Right ventricle myocardium inferior (tissue), 1 donor: ENCODE measurements at places on chromosomes 16 and 17.

DNA sequence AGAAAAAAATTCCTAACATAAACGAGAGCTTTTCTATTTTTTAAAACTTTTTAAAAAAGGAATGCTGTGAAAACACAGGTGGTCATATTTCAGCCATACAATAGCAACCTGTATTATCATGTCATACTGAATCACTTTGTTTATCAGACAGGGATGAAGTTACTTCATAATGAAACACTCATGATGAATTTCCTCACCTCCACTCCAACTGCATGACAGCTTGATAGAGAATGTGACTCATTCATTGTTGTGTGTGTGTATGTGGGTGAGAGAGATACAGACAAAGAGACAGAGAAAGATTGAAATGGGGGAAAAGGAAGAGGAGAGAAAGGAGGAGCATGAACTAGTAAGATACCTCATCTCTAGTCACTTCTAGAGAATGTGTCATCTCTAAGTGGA, 109.0 kb downstream of the SYCE1L start:
- DNase-seq, result no peak

DNA sequence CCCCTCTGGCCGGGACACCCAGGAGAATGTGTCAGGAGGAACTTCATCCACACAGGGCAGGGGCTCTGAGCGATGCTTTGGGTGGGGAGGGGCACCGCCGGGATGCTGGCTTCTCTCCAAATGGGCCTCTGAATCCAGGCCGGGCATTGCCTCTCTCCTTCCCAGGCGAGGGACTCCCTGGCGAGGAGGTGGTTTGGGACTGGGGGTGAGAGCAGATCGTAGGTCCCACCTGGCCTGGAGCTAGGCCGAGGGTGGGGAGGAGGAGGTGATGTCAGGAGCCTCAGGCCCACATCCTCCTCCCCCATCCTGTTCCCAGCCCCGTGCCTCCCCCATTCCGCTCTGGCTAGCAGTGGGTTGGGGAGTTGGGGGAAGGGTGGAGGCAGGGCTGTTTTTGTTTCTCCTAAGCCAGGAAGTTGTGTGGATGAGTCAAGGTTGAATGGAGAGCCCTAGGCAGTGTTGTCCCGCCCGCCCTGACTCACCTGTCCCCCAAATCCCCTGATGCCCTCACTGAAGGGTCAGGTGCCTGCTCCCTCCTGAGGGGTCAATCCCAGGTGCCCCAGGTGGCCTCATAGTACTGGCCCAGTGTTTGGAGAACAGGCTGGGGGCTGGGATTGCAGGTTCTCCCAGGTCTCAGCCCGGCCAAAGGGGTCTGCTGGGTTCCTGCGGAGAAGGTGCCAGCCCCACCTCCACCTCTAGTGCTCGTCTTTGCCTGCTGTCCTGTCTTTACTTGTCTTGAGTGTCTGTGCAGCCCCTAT, 2.8 kb downstream of the GRB7 start:
- DNase-seq, result no peak

DNA sequence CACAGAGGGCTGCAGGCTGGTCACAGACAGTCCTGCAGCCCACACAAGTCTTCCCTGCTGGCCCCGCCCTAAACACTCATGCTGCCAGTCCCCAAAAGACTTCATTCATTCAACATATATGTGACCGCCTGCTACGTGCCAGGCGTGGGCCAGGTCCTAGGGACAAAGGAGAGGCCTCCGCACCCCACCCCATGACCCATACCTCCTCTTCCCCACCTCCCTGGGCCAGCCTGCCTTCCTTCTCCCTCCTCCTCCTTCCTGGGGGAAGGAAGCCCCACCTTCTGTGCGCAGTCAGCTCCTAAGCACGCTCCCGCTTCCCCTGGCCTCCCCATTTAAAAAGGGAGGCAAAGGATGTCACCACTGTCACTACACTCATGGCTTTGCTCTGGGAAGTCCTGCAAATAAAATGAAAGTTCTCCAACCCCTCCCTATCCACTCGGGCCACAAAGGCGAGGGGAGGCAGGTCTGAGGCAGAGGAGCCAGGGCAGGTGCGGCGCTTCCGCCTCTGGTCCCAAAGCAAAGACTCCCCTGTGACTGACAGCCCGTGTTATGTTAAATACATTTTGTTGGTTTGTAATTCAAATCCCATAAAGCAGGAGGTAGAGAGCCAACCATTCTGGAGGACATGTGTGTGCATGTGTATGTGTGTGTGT, 9.0 kb downstream of the DNAAF8 start:
- DNase-seq, result no peak

- no peak for DNase-seq
Observed at GRCh38 chr17:58315281-58315711, 13.3 kb downstream of the TSPOAP1 start.

GRCh38 chr17:4641297-4642195, at the start of gene ALOX15:
Gene ALOX15, minus strand, starts transcription at chr17:4641678. Its CDS starts 27 bp downstream, at chr17:4641651.
- DNase-seq, result no peak

DNA sequence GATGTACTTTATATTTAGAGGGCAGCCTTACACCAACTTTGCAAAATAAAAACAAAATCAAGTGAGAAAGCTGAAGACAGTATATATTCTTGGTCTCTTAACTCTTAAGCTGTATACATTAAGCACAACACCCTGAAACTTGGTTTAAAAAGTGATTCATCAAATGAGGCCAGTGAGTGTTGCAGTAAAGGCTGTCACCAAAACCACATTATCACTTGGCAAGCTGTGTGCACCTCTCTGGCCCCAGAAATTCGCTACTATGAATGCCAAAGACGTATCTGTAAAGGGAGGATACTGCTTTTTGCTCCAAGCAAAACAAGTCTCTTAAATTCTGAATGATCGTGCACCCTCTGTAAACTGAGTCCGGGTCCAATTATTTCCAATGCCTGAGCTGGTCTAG, 163.9 kb downstream of the ZFHX3 start:
- no peak for DNase-seq

DNA sequence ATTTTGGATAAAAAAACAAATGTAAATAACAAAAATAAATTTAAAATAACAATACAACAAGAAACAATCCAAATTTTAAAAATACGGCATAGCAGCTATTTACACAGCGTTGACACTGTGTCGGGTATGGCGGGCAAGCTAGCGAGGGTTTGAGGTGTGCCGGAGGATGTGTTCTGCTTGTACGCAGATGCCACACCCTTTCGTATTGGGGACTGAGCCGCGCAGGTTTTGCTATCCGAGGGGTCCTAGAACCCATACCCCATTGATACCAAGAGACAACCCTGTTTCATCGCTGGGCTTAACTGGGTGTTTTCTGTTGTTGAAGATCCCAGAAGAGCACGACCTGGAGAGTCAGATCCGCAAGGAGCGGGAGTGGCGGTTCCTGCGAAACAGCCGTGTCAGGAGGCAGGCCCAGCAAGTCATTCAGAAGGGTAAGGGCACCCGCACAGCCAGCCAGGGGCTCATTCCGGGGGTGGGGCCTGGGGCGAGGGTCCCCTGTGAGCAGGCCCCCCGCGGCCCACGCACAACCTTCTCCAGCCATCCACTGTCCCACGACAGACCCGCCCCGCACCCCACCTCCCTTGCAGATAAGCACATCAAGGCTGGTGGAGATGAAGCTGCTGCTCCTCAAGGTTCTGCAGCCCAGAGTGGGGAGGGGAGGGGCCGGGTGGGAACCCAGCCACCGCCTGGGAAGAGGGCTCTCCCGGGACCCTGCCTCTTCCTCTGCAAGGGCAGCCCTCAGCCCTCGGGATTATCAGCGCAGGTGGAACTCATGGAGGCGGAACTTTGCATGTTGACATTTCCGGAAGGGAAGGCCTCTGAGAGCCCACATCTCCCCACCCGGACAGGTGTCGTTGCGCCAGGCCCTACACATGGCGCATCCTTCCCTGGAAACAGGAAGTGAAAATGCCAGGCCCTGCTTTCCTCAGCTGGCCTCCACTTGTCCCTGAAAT, 51.2 kb upstream of the CHMP6 start:
- peak; percentile 33 for DNase-seq

DNA sequence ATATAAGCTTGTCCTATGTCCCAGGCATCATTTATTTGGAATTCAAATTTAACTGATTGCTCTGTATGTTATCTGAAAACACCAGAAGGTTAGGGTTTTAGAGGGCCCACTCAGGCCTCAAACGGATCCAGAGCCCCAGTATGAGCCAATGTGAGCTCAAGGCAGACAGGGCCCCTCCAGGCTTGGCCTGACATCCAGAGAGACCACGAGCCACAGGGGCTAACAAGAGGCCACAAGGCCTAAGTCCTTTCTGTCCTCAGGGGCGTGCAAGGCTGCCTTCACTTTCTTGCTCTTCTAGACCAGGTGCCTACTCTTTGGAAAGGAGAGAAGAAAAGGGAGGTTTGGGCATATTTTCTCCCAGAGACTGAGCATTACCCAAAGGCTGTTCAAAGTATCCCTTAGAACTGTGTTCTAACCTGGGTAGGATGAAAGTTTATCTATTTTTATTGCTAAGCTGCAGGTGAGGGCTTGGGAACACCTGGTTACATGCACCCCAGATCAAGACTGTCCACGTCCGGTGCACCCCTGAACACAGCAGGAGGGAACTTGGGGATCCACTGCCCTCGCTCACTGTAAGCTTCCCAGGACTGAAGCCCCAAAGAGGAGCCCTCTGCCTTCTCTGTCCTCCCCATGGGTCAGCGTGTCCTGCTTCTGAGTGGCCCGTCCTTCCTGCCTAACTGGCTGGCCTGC, 1.5 kb upstream of the ENGASE start:
- DNase-seq, result no peak

- DNase-seq, result no peak
Observed at GRCh38 chr16:31134091-31134571, 1.4 kb downstream of the PRSS8 start.

GRCh38 chr17:71485426-71485825, 635.4 kb upstream of the SOX9 start:
- no peak for DNase-seq

DNA sequence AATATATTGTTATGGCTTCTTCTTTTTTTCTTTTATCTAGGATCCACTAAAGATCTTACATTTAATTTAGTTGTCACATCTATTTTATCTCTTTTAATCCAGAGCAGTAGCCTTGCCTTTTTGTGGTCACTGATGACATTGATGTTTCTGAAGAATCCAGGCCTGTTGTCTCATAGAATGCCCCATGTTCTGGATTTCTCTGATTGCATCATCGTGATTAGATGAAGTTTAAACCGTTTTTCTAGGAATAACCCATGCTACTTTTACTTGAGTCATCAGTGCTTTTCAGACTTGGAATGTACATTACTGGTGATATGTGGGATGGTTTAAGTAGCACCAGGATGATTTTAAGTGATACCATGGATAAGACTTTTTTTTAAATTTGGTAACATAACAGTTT, 106.4 kb upstream of the CES5A start:
- no peak for DNase-seq

DNA sequence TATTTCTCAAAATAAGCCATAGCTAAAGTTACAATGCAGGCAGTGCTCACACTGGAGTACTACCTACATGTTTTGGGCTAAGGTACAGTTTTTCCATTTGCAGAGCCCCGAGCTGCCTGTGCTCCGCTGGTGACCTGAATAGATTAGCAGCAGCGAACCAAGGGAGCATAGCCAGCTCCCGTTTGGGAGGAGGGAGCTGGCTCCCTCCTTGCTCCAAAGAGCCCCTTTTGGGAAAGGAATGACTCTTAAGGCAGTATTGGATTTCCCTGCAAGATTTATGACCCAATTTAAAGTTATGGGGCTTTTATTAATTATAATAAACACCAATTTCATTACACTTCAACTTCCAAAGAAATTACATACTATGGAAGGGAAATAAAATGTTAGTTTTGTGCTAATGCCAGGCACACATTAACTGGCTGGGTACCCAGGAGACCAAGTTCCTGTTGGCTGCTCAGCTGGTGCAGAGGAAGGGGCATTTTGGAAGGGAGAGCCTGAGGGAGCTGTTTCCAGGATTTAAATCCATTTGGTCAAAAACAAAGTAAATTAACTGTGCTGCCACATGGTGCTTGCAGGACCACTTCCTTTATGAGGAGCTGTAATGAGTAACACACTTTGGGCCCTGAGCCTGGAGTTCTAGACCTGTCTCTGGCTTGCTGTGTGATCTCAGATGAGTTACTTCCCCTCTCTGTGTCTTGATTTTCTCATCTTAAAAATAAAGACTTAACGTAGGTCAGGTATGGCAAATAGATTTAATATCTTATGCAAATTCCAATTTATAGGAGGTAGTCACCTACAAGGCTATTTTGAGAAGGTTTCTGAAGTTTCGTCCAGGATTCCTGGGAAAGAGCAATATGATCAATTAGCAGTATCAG, 362.1 kb upstream of the CCL2 start:
- DNase-seq, result no peak

GRCh38 chr16:61569028-61569427, 467.2 kb downstream of the CDH8 start:
- DNase-seq, result no peak

DNA sequence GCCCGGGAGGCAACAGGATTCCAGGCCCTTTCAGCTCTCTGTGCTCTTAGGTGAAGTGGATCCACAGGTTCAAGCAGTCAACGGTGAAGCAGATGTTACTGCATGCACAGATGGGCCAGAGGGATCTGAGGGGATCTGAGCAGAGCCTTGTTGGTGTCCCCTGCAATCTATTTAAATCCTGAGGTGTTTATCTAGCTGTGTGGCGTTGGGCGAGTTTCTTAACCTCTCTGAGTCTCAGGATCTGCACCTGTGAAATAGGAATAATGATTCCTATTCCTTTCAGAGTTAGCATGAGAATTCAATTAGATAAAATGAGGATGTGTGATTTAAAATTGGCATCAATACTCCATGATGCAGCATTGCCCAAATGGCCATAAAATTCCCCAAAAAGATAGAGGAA, 237.3 kb upstream of the CDH5 start:
- DNase-seq, result no peak

- DNase-seq, result no peak
Observed at GRCh38 chr16:2195322-2196161, 863 bp downstream of the CASKIN1 start.

DNA sequence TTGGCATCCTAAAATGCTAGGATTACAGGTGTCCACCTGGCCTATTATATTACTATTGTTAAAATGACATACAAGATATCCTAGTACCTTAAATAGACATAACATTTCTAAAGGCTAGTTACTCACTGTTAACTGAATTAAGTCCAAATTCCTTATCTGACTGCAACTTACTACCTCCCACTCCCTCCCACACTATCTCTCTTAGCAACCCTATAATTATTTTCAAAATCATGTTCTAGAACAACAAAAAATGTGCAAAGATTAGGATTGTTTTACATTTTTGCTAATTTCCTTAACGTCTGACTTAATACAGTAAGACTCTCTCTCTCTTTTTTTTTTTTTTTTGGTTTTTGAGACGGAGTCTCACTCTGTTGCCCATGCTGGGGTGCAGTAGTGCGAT, 2.2 kb upstream of the ATF7IP2 start:
- no peak for DNase-seq

DNA sequence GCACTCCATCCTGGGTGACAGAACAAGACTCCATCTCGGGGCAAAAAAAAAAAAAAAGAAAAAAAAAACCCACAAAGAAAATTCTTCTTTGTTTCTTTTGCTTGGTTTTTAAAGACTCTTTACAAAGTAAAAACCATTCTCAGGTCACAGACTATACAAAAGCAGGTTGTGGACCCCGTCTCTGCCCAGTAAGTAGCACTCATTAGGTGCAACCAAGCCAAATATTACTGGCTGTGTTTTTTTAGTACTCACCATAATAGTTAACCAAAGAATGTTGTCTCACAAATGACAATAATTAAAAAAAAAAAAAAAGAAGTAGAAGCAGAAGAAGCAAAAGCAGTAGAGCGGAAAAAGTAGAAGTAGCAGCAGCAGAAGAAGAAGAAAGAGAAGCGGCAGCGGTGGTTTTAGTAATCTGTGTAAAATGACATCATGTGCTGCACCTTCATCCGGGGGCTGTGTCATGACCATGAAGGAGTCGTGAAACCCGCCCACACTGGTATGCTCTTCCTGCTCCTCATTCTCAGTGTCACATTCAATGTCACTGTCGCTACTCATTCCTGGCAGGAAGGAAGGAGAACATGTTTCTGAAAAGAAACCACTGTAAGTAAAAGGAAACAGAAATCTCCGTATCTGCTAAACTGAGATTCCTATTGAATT, 105.4 kb downstream of the TRIM37 start:
- DNase-seq, result no peak
